ENCODE measurements at places on chromosomes 4 and X.

DNA sequence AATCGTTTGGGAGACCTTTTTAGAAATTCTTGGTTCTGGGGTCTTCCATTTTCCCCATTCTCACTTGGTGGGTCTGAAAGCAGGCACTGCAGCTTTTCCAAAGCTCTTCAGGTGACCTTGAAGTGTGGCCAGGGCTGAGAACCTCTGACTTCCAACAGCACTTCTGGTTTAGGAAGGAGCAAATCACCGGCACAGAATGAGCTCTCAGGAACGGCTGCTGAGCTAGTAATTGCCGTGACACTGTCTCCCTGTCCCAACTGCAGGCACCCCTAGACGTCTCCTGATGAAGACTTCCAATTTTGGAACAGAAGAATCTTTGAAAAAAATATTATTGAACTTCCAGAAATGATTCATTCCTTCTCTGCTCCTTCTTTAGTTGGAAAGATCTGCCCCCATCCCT is 31.3 kb downstream of the CD38 start:
- DNase-seq: no peak

DNA sequence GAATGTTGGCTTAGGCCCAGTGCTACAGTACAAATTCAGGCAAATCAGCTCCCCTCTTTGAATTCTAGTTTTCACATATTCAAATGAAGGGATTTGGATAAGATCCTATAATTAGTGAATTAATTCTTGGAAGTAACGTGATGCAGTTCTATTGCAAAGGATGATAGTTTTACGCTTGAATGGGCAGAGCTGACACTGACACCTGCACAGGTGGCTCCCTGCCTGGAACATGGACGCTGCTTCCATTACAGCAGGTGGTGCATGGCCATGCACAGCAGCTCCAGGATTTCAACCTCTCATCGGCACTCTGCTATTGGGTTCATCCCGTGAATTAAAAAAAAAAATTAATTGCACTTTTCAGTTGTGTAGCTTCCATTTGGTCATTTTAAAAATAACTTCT is 28.4 kb upstream of the RPS6KA6 start:
- no peak for DNase-seq

DNA sequence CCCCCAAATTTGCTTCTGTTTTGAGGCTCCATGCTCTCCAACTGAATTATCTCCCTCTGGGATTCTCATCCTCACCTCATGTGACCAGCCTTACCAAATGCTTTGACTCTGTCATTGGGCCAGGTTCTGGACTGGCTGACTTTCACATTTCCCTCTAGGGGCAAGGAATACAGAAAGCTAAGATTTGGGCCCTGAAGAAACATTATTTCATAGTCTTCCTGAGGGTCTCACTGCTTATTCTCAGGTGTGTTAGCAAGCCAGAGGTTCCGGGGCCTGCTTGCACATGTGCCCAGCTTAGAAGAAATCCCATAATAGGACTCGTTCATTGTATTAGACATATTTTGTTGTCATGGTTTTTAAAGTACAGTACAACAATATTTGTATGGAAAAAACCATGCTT is 62.6 kb upstream of the TEX13D start:
- no peak for DNase-seq

- DNase-seq: no peak
These were observed 102.9 kb downstream of the LIMCH1 start for GRCh38 chr4:41640906-41641305.

DNA sequence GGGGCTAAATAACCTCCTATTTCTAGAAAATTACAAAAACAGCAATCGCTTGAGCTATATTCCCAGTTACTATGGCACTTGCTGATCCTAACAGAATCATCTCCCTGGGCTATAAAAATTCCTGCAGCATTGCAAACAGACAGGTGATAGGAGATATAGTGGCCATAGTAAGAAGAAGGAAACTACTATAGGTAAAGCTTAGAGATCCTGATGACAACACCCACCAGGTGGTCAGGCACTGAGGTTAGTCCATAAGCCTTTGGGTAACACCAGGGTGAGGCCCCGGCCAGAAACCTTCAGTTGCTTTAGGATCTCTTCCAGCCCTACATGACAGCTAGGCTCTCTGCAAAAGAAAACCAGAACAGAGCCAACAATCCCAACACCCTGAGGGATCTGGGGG is 197.9 kb upstream of the PPP1R2C start:
- no peak for DNase-seq

DNA sequence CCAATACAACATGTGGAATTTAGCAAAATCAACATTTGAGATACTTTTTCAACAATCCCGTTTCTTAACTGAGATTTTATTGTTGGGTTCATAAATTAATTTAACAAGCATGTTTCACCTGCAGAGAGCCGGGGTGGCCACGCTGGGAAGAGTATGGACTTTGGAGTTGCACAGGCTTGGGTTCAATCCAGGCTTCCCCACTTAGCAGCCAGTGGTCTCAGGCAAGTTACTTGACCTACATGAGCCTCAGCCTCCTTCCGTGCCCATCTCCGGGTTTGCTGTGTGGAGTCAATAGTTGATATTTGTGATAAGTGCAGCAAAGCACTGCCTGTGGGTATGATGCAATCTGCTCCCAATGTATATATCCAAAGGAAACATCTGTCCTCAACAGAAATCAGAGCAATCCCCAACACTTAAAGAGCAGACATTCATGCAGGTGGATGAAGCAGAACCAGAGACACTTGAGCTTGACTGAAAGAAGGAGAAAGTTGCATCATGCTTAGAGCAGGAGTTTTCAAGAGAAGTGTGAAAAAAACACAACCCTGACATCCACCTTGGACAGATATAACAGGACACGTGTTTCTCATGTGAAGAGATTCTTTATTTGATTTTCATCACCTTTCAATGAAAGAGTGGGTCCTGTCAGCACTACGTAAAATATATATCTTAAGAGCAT is 5.1 kb downstream of the CYTL1 start:
- DNase-seq: no peak

DNA sequence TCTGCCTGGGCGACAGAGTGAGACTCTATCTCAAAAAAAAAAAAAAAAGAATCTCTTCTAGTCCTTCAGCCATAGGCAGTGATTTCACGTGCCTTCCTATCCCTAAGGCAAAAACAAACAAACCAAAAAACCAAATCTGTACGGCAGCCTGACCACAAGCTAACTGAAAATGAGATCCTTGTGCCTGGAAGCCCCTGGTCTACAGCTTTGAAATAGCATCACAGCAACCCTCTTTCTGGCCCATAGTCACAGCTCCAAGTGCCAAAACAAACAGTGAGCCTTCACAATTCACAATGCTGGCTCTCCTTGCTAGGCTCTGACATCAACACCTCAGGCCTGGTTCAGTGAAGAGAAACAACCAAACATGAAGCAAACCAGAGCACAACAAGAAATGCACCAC is 46.1 kb downstream of the TMEM150C start:
- no peak for DNase-seq

DNA sequence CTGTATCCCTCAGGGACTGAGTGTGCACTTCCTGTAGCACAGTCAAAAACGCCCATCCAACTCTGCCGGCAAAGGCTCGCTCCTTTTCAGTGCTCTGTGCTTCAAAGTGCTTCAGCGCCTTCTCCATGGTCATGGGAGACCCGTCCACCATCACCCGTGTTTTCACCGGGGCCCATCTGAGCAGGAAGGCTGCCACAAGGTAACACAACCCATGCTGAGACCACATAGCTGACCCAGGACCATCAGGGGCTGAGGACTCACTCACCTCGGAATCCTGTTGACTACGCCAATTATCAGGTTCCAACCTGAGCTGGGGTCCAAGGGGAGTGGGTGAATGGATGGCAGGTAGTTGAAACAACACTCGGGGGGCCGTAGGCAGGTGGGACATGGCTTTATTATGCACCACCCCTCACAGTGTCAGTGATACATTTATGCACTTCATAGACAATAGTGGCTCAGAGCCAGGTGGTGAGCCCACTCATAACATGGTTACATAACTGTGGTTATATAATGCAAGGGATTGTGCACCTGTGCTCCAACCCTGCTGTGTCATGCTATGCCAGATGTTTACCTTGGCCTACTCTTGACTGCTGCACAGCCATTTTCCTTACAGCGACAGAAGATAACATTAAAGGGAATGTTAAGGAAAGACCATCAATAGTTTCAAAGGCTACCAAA is 227.8 kb downstream of the ADGRL3 start:
- no peak for DNase-seq

- DNase-seq: no peak
These were observed 36.6 kb upstream of the UGT2A1 start for GRCh38 chr4:69689599-69689998.

DNA sequence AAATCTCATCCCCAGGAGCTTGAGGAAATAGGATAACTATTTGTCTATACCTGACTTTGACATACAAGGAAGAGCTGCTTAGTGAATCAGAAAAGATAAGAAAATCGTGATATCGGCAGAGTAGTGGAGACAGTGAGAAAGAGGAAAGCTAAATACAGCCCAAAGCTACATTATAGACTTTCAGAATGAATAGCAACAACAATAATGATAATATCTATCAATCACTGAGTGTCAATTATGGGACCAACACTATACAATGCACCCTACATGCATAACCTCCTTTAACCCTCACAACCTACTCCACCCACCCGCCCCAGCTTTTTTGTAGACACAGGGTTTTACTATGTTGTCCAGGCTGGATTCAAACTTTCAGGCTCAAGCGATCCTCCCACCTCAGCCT is 205.1 kb downstream of the PPP3CA start:
- DNase-seq: no peak

GRCh38 chrX:96181605-96182004 is 503.0 kb upstream of the DIAPH2 start:
- no peak for DNase-seq

- no peak for DNase-seq
These were observed 20.0 kb downstream of the STBD1 start for GRCh38 chr4:76326515-76326914.

DNA sequence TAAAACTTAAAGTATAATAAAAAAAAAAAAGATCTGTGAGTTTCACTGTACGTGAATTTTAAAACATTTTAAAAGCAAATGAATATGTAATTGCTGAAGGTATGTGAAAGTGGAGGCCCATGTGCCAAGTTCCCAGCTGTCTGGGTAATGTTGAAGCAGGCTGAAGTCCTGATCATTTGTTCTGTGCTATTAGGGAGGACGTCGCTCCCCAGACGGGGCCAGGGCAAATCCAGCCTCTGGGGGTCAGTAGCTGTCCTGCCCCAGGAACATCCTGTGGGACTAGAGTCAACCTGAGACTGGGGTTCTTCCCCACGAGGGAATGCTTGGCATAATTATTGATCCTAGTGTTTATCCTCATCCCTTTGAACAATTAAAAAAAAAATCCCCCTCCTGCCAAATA is 48.8 kb downstream of the PDE5A start:
- DNase-seq: no peak

DNA sequence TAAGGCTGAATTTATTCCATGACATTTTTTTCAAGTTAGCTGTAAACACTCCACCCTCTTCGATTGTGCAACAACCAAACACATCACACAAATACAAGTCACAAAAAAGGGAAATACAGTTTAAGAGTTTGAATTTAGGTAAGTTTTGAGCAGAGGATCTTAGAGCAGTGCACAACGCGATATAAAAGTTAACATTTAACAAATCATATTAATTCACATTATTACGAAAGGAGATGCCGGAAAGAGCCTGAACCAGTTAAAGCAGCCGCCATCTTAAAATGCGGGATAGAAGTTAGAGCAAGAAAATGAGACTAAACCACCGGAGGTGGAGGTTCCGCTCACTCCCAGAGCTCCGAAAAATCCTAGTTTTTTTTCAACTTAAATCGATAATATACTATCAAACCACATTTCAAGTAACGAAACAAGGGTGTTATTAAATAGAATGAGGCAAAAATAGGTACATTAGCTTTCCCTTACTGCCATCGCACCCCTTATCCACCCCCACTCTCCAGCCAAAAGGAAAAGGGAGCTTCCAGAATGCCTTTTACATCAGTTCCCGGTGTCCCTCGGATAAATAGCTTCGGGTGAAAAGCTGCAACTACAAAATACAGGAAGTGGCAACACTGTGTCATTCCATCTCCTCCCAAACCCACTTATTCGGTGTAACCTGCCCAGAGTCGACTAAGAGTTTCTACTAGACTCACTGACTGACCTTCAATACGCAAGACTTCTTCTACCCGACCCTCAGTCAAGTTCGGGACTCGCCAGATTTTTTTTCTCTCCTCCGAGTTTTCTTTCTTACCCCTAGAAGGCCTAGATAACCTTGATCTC is 1.9 kb downstream of the UBE2D3 start:
- no peak for DNase-seq

DNA sequence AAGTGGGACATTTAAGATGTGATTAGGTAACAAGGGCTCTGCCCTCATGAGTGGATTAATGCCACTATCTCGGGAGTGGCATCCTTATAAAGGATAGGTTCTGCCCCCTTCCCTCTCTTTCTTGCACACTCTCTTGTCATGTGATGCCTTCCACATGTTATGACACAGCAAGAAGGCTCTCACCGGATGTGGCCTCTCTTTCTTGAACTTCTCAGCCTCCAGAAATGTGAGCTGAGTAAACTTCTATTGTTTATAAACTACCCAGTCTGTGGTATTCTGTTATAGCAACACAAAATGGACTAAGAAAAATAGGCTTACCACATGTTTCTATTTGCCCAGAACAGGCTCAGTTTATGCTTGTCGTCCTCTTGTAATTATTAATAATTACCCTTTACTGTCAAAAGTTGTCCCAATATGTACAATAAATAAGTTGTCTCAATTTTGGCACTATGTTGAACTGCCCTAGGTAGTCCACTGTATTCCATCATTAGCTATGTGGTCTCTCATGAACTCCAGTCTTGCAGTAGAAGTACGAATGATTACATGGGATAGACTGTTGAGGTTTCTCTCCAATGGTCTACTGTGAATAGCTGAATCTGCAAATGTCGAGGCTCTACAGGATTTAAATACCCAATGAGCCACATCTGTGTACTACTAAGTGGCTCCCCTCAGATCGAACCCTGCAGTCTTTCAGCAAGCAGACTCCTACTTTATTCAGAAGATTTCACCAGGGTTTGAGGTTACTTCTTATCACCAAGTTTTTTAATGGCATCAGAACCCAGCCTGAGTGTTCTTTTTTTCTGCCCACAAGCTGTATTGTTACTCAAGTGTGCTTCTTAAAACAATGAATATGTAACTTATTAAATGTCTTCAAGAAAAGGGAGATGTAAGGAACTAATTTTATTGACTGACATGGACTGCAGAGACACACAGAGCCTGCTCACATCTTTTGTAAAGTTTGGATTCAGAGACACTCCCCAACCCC is 102.0 kb upstream of the LEF1 start:
- no peak for DNase-seq

DNA sequence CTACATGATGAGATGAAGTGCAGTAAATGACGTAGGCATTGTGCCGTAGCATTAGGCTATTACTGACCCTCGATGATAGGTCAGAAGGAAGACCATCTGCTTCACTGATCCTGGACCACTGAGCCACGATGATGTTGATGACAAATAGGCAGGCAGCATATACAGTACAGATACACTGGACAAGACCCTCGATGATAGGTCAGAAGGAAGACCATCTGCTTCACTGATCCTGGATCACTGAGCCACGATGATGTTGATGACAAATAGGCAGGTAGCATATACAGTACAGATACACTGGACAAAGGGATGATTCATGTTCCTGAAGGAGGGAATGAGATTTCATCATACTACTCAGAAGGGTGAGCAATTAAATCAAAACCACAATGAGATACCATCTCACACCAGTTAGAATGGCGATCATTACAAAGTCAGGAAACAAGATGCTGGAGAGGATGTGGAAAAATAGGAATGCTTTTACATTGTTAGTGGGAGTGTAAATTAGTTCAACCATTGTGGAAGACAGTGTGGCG is 50.9 kb downstream of the BEND4 start:
- no peak for DNase-seq

GRCh38 chr4:122450847-122451246 is 5.7 kb downstream of the IL2 start:
- no peak for DNase-seq

Measured in GM13976 (cell line).